ENCODE measurements at places on chromosomes 2 and 18. TPM values are rescaled to one million over a fixed set of nuclear protein-coding genes. Genes with fewer than 3 reads are reported as not detected.

Gene RIT2
- 16.0 TPM for total RNA-seq

Gene RSAD2
- 2.0 TPM for total RNA-seq

Gene CFAP65
- 0.74 TPM for total RNA-seq

Gene RESP18
- 1.2 TPM for total RNA-seq

Gene SLC35G4
- not detected for total RNA-seq

Gene FOXI3
- 0.25 TPM for total RNA-seq

Gene IL1R2
- total RNA-seq: not detected

Gene ARMC9
- total RNA-seq: 10.1 TPM

Gene NAB1
- 44.7 TPM for total RNA-seq

Gene IHH
- total RNA-seq: 0.25 TPM

Gene UGT1A4
- not detected for total RNA-seq

Gene UGT1A3
- not detected for total RNA-seq

Gene MBOAT2
- 88.3 TPM for total RNA-seq

Gene ABCB11
- 0.25 TPM for total RNA-seq

Gene MEP1B
- under 0.01 TPM for total RNA-seq

Gene TUBA4A
- total RNA-seq: 2.5 TPM

Gene SLC4A5
- 2.7 TPM for total RNA-seq

Gene MDH1B
- total RNA-seq: 3.4 TPM
